ENCODE measurements at places on chromosomes 6 and 20.

DNA sequence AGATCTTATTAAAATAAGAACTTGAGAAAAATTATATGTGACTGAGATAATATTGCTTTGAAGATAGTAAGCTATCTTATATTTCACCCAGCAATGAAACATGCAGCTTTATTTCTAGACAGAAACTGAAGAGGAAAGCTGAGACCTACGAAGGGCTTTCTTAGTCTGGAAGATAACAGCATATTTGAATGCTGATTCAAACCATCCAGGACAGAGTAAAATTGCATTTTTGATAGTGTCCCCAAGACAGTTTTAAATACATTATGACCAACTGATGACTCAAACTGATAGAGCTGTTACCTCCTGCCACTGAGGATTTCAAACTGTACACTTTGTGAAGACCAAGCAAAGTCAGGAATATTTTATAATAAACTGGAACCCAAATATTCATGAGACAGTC is 409.6 kb downstream of the GRIK2 start:
- no peak for DNase-seq

- no peak for DNase-seq
Observed at GRCh38 chr6:5068153-5068751, 16.9 kb upstream of the PPP1R3G start.

- DNase-seq, result no peak
Observed at GRCh38 chr6:17336425-17336824, 55.3 kb downstream of the RBM24 start.

GRCh38 chr6:88517737-88518136 is 351.6 kb upstream of the CNR1 start:
- no peak for DNase-seq

- DNase-seq, result no peak
Observed at GRCh38 chr6:157607317-157608109, 215.5 kb upstream of the SNX9 start.

DNA sequence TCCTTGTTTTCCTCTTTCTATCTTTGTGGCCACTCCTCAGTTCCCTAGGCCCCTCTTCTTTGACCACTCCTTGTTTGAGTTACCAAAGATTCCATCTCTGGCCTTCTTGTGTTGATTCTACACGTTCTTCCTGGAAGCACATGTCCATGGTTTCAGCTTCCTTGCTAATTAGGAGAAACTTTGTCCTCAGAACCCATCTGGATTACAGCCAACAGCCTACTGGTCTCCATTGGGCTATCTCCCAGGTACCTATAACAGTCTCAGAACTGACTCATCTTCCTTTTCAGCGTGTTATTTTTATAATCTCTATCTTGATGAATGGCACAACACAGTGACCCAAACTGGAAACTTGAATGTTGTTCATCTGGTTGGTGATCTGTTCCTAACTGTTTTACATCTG is 17.5 kb downstream of the PTPRA start:
- DNase-seq, result no peak

GRCh38 chr20:41413169-41413568 is 46.6 kb upstream of the EMILIN3 start:
- DNase-seq, result no peak

DNA sequence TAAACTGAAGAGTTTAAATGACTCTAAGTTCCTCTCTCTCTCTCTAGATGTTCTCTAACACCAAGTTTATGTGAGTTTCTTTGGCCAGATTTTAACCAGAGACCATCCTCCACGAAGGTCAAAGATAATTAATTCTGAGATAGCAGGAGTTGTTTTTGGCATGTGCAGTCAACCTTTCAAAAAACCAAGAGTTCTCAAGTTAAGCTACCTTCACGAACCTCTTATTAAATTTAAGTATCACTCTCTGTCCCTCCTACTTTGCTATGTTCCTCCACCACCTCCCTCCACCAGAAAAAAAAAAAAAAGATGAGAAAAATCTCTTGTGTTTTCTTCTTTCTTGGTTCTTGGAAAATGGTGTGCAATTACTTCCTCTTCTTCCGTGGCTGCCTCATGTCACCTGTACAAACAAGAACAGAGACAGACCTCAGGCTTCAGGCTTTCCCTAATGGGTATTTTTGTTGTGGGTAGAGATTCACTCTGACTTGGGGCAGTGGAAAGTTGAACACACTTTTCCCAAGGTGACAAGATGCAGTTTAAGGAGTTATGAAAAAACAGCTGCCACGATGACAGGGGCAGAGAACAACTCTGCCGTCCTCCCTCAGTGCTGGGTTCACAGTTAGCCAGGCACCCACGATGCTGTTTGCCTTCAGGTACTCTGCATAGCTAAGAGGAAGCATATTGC is 64.3 kb downstream of the ADTRP start:
- DNase-seq, result no peak

DNA sequence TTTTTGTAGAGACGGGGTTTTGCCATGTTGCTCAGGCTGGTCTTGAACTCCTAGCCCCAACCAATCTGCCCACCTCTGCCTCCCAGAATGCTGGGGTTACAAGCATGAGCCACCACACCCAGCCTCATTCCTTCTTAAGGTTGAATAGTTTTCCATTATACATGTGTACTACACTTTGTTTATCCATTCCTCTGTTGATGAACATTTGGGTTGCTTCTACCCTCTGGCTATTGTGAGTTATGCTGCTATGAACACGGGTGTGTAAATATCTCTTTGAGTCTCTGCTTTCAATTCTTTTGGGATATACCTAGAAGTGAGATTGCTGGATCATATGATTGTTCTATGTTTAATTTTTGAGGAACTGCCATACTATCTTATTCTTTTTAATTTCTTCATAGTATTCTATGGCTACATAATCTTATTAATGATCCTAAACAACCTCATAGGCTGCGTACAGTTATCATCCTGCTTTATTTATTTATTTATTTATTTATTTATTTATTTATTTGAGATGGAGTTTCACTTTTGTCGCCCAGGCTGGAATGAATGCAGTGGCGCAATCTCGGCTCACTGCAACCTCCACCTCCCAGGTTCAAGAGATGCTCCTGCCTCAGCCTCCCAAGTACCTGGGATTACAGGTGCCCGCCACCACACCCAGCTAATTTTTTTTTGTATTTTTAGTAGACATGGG is 49.2 kb upstream of the TLDC2 start:
- no peak for DNase-seq

All from activated T-helper 1 cell treated with anti-CD3 and anti-CD28 coated beads, Interleukin-2, amount 50 U/mL, for 16 hours (primary cell).